ENCODE measurements at places on chromosomes 2 and 18. TPM values are rescaled to one million over a fixed set of nuclear protein-coding genes. Genes with fewer than 3 reads are reported as not detected.

Gene IL1A
- 0.98 TPM for total RNA-seq

Gene PSMA8
- total RNA-seq = not detected

Gene ONECUT2
- total RNA-seq = not detected

Gene COA5
- 24.1 TPM for total RNA-seq

Gene IRS1
- 16.9 TPM for total RNA-seq

Gene RTP5
- total RNA-seq = not detected

Gene ZSWIM2
- total RNA-seq = not detected

Gene DIPK1C
- total RNA-seq = not detected

Gene LCLAT1
- 19.6 TPM for total RNA-seq

Gene ASB18
- total RNA-seq = not detected

Gene SPHKAP
- 1.2 TPM for total RNA-seq

Data from vagina (tissue), 2 donors.